ENCODE measurements at places on chromosomes 7 and 10. TPM values are rescaled to one million over a fixed set of nuclear protein-coding genes. Genes with fewer than 3 reads are reported as not detected.

DNA sequence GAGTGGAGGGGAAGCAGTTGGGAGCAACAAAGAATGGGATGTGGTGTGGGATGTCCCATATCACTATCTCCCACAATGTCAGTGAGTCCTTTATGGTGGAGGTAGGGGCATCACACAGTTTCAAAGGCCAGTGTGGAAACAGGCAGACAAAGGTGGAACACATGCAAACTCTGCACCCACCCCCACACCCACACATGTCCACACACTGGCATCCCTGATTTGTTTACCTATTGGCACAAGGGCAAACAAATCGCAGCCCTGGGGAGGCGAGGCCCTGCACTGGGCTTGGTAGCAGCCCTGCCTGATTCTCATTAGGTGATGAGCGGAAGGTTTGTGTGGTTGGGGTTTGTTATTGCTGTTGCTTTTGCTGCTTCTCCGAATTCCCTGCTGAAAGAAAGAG lies 243.3 kb downstream of the GRID1 start:
- no peak for DNase-seq

- no peak for DNase-seq
These were observed 17.2 kb downstream of the TSPAN33 start for GRCh38 chr7:129161524-129162225.

DNA sequence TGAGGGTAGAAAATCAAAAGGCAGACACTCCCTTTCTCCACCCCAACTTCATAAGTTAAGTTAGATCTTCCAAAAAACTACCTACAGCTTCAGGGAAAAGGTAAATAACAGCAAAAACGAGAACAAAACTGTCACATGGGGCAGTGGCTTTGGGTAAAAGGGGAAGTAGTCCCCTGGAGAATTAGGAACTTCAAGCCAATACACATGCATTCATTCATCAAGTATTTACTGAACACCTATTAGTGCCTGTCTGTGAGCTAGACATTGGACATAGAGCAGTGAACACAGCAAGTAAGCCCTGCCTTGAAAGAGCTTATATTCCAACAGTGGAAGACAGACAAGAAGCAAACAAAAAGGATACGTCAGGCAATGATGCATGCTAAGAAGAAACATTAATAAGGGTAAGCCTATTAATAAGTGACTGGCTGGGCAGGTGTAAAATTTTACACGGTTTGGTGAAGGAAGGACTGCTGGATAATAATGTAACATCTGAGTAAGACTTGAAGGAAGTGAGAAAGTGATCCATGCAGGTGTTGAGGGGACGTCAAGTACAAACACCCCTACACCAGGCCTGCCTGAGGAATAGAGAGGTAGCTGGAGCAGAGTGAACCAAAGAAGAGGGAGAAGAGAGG lies 69.6 kb upstream of the RAPGEF5 start:
- no peak for DNase-seq

DNA sequence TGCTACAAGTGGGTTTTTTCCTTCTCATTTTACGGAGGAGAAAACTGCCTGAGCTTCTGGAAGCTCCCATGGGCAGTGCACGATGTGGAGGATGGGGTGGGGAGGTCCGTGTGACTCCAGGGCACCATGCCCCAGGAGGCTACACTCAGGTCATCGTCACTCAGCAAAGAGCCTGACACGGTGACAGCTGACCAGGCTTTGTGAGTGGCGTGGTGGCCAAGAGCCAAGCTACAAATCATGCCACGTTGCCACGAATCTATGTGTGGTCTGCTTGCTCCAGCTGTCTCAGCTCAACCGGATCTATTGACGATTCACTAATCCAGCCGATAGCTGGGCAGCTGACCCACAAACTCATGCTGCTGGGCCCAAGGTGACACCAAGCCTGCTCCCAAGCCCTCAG lies 27.6 kb upstream of the C10orf71 start:
- DNase-seq, result no peak

DNA sequence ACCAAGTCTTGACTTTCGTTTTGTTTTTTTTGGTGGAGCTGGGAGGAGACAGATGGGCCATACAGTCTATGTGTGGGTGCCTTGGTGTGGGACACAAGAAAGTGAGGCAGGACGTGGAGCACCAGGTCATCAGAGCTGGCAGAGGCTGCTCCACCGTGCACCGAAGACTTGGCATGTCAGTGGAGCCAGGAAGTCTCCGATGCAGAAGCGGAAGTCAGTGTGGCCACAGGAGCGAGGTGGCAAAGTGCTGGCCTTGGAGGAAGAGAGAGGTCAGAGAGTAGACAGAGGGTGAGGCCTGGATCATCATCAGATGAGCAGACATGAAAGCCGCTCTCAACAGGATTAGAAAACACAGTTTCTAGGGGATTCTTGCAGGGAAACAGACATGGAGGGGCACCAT lies 116.8 kb downstream of the MGMT start:
- no peak for DNase-seq

GRCh38 chr7:3301831-3302618 lies 973 bp downstream of the SDK1 start:
- DNase-seq, result no peak

The CREB3L2 gene
- total RNA-seq, result 46.0 TPM

Data from colonic mucosa (tissue), 4 donors.